D721Med (cell line): ENCODE measurements at places on chromosomes 4 and X.

DNA sequence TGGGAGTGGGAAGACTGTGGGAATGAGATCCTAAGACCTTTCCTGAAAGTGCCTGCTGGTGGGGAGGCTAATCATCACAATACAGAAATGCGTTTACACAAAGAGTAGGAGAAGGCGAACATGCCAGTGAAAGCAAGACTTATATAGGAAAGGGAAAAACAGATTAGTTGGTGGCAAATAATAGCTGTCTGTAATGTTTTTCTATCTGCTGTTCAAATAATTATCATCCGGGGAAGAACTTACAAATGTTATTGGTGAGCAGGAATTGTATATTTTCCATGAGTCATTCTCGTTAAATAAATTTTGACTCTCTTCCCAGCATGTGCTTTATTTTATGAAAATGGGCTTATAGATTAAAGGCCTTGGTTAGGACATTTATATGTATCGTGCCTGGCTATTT lies 196.5 kb downstream of the ARHGAP10 start:
- DNase-seq = no peak

DNA sequence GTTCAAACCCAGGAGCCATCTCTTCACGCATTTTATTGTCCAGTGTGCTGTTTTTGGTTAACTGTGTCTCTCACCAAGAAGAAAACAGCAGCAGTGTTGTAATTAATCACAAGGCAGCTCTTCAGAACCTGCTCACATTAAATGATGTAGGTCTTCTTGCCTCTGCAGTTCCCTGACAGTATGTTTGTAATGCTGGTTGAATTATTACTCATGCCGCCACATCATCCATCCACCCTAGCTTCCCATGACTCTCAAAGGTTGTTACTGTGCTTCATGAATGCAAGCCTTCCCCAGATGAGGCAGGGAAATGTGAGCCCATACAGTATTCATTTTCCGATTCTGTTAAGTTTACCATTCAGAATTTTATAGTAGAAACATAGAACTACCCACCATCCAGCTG lies 17.4 kb downstream of the TLR10 start:
- DNase-seq = no peak

DNA sequence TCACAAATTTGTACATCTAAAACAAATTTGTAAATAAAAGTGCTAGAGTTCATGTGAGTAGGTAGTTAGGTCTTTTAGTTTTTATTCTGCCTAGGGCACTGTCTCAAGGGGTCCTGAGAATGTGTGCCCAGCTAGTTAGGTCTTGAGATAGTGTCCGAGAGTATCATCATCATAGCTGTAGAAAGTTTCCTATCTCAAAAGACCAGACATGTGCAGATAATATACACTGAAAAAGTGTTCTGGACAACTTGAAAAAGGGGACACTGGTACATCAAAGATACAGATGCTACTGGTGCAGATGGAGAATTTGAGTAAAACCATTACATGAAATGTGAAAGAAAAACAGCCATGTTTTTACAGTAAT lies 1.8 kb upstream of the ZCCHC4 start:
- no peak for DNase-seq

GRCh38 chr4:3303923-3304710 lies 11.3 kb downstream of the RGS12 start:
- no peak for DNase-seq

- no peak for DNase-seq
Observed at GRCh38 chr4:172809319-172809718, 359.3 kb upstream of the GALNT7 start.

DNA sequence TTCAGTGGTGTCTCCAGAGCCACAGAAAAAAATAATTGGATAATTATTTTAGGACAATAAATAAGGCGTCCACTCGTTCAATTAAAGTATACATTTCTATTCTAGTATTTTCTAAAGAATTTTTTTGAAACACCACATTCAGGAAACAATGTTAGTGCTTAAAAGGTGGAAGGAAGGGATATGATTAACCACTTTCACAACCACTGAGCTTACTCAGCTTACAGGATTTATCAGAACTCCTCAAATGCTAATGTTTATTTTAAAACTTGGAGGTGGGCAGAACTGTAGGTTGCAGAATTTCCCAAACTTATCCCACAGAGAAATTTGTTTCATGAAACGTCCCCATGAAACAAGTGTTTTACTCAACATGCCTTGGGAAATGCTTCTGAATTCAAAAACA lies 54.3 kb upstream of the MAGEB2 start:
- no peak for DNase-seq

- no peak for DNase-seq
Observed at GRCh38 chr4:76821641-76822040, 76.3 kb downstream of the SOWAHB start.

DNA sequence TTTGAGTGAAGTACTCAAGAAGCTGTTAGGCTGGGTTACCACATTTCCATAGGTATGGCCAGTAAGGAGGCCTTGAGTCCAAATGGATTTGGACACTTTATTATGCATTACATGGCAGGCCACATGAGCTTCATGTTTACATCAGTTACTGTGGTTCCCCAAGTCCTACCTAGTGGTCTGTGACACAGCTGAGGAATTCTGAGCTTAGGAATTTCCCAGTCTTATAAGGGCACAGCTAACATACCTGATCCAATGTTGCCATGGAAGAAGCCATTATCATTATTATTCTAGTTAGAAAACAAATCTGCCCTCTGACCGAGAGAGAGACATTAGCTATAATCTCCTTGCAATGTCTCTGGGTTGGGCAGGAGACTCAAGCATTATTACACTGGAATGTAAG lies 174.4 kb upstream of the NUDT10 start:
- DNase-seq = no peak

DNA sequence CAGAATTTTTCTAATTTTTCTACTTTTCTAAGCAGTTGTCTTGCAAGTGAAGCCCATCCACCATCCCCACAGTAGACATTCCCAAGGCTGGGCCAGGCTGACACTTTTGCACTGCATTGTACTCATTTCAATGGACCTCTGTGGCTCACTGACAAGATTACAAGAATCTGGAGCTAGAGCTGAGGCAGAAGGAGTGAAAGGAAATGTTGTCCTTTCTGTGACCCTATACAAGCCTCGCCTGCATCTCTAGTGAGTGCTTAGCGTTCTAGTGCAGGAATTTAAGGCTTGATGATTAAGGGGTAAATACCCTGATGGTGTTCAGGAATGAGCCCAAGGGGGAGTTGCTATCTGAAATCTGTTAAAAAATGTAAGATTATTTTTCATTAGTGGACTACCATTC lies 6.3 kb downstream of the MAGED1 start:
- no peak for DNase-seq

DNA sequence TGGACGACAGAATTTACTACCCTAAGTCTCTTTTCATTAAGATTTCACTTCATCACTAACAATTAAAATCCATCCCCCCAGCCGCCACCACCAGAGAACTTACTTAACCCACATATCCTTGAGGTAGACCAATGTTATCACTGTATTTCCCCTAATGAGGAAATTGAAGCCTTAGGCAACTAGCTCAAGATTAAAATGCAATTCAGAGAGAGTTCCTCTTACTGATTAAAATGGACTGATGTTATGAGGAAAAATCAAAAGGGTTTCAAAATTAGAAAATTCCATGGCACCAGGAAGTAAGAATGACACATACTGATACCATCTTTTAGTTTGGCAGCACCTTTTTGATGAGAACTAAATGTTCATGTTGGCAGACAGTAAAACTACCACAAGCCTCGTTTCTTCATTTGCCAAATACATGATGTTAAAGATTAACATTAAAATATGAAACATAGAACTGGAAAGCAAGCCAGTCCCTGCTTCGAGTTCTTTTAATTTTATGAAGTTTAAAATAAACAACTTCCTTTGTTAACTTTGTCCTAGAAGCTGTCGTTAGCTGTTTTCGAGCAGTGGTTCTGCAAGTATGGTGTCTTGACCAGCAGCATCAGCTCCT lies 69.3 kb upstream of the CCDC160 start:
- DNase-seq = no peak

- DNase-seq = no peak
Observed at GRCh38 chr4:163764569-163764968, 270.1 kb downstream of the TMA16 start.

- no peak for DNase-seq
Observed at GRCh38 chrX:101419489-101419888, 11.5 kb downstream of the HNRNPH2 start.

GRCh38 chr4:188941524-188942119 lies 802.4 kb downstream of the TRIML1 start:
- no peak for DNase-seq

DNA sequence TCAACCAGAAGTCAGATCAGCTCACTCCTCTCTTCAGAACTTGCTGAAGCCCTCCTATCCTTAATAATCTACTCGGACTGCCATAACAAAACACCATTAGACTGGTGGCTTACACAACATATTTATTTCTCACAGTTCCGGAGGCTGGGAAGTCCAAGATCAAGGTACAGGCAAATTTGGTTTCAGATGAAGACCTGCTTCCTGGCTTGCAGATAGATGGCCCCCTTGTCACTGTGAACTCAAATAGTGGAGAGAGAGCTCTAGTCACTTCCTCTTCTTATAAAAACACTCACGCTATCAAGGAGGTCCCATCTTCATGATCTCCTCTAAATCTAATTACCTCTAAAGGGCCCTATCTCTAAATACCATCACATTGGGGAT lies 125.1 kb downstream of the CAMK2D start:
- no peak for DNase-seq

DNA sequence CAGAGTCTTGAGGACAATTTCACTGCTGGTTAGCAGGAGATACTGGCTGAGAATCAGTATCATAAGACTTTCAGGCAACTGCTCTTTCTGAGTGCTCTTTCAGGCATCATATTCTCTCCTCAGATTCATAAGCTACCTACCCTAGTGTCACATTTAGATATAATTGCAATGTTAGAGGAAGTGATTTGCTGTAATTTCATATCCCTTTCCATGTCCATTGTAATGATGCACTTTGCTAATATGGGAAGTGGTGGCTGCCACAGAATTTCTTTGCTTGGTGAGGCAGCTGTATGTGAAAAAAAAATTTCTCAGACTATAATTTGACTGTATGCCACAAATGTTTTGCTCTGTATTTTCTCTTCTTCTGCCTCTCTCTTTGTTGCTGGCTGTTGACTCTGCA lies 63.3 kb downstream of the DOCK11 start:
- no peak for DNase-seq

DNA sequence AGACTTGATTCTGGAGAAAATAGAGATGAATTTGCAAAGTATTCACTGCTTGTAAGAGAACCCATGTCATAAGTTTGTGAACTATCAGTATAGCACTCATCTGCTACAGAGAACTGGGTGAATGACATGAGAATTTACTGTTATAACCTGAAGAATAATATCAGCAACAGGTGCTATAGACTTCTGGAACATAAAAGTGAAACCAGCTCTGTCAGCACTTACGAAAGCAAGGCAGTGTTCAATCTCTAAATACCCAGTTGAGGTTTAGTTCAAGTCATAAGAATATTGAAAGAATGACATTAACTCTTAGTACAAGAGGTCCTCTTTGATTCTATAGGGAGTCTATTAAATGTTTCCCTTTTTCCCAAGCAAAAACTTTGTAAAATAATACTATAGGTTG lies 232.9 kb upstream of the ANKRD50 start:
- DNase-seq = no peak
